ENCODE measurements at places on chromosomes 3 and 15.

DNA sequence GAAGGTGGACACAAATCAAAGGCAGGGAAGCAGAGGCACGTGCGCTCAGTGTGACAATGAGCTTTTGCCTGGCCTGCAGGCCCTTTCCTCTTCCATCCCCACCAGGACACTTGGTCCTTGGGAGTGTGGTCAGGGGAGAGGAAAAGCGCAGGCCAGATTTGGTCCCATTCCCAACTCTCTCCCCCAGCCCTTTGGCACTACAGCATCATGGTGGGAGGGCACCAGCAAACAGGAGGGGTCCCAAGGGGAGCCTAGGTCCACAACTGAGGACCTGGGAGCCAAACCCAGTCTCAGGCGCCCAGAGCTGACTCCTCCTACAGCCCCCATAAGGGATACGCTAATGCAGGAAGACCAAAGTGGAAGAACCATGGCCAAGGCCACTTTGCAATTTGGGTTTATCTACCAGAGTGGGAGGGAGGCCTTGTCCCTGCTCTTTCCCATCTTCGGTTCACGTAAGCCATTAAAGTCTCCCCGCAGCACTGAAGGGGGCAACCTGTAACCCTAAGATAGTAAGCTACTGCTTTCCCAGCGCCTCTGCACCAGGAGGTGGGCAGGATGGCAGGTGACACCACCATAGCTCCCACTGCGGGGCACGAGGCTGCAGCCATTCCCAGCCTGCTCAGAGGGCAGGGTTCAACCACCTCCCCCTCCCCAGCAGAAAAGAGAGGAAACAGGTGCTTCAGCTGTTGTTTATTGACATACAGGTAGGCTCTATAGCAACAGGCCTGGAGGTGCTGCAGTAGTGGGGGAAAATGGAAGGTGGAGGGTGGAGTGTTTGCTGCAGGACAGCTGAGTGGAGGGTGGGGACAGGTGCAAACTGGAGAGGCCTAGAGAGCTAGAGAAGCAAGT, 993 bp upstream of the GRAMD2A start:
- DNase-seq = no peak

DNA sequence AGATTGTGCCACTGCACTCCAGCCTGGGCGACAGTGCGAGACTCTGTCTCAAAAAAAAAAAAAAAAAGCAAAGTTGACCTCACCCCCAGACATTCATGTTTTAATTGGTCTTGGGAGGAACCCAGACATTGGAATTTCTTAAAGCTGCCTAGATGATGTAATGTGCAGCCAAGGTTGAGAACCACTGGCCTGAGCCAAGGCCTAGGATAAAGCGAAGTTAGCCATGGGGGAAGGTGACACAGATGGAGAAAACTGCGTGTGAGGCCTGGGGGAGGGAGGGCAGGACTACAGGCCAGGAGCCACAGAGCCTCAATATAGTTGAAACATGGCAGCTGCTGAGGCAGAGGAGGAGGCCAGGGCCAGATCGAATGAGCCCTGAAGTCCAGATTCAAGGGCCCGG, 21.0 kb downstream of the GLB1 start:
- no peak for DNase-seq

GRCh38 chr15:91870876-91871537, 17.5 kb downstream of the SLCO3A1 start:
- no peak for DNase-seq

GRCh38 chr15:40466426-40467260, 4.1 kb upstream of the CHST14 start:
- no peak for DNase-seq
